ENCODE measurements at places on chromosomes 3 and 15. TPM values are rescaled to one million over a fixed set of nuclear protein-coding genes. Genes with fewer than 3 reads are reported as not detected.
A peak's percentile ranks its signal among the peaks of the same experiment; 100 is the strongest.

The PLSCR5 gene
- total RNA-seq = not detected

The HRG gene
- not detected for total RNA-seq

The PLAAT1 gene
- not detected for total RNA-seq

The CPEB1 gene
- 0.74 TPM for total RNA-seq

The CCDC66 gene
- 55.3 TPM for total RNA-seq

The UBA7 gene
- total RNA-seq = 299 TPM

The SLC28A1 gene
- total RNA-seq = not detected

The NR2E3 gene
- total RNA-seq = not detected

The TEX9 gene
- 1.4 TPM for total RNA-seq

DNA sequence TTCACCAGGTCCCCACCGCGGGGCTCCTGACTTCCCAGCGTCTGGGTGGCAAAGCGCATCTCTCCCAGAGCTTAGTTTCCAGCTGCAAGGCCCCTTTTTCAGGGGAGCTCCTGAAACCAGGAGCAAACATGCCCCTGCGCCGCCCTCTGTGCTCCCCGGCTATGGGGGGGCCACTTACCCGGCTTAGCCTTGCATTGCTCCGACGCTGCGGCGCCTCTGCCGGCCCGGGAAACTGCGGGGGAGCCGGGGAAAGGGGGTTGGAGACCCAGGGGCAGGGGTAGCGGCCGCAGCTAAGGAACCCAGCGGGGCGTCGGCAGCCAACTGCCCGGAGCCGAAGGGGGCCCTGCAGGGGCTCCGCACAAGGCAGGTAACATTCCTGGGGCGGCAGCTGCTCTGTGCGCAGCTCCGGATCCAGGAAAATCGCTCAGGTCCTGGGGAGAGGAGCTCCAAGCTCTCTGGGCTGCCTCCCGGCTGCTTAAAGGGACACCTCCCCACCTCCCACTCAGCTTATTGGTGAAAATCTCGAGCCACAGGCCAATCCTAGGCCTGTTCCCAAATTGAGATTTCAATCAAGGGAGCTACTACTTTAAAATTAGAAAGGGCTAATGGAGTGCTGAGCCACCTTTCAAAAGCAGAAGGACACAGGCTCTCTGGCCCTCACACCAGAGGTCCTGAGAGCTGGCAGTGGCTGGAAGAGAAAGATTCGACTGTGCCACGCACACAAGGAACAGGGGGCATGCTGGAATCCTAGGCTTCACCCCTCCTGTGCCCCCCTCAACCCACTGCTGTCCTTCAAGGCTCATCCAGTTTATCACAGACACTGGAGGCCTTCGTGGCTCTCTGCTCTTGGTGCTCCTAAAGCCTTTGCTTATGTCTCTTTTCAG, 42.7 kb upstream of the PRICKLE2 start:
- H3K4me1 ChIP-seq = no peaks in the 10 kb centered on the region
- no peak overlapping the region for H3K27ac ChIP-seq
- H3K4me3 ChIP-seq = no peak overlapping the region
- no peaks in the 10 kb centered on the region for H3K36me3 ChIP-seq
- H3K27me3 ChIP-seq = peaks cover 22% of the 10 kb centered on the region
- DNase-seq = no peak

DNA sequence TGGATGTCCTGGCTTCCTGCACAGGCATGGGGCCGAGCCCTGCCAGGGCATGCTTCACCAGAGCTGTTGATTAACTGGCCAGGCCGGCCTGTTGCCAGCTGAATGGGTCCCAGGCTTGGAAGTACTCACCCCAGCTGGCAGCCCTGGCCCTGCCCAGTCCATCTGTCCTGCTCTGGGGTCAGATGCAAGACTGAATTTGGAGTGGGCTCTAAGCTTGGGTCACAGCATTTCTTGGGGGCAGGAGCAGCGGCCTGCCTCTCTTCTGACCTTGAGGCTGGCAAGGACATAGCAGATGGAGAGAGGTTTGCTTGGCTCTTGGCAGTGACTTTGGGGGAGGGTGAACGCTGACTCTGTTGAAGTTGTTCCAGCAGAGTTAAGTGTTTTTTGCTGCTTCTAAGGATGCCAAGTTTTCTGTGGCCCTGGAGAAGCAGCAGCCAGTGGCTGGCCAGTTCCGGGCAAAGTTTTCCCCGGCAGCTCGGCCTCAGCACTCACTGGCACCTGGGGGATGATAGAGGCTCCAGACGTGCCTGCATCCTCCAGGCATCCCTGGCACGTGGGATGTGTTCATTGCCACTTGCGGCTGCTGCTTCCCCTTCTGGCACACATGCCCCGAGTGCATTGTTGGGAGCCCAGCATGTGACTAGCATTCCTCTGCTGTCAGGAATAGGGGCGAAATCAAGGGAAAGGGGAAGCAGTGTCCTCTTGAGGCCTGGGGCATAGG, 22.9 kb downstream of the PDIA5 start:
- H3K27ac ChIP-seq = no peak overlapping the region
- H3K36me3 ChIP-seq = peaks cover 14% of the 10 kb centered on the region
- H3K4me3 ChIP-seq = no peak overlapping the region
- no peak for DNase-seq
- H3K4me1 ChIP-seq = peaks cover 33% of the 10 kb centered on the region
- H3K27me3 ChIP-seq = no peaks in the 10 kb centered on the region

- H3K4me1 ChIP-seq = no peaks in the 10 kb centered on the region
- H3K27ac ChIP-seq = no peak overlapping the region
- no peak overlapping the region for H3K4me3 ChIP-seq
- no peaks in the 10 kb centered on the region for H3K36me3 ChIP-seq
- no peak for DNase-seq
Observed at GRCh38 chr15:28033443-28033842, 65.7 kb downstream of the OCA2 start.

- no peak overlapping the region for H3K27ac ChIP-seq
- H3K4me3 ChIP-seq = no peak overlapping the region
- DNase-seq = no peak
- peaks cover 11% of the 10 kb centered on the region for H3K27me3 ChIP-seq
Observed at GRCh38 chr3:134751831-134752230, 43.2 kb upstream of the EPHB1 start.

DNA sequence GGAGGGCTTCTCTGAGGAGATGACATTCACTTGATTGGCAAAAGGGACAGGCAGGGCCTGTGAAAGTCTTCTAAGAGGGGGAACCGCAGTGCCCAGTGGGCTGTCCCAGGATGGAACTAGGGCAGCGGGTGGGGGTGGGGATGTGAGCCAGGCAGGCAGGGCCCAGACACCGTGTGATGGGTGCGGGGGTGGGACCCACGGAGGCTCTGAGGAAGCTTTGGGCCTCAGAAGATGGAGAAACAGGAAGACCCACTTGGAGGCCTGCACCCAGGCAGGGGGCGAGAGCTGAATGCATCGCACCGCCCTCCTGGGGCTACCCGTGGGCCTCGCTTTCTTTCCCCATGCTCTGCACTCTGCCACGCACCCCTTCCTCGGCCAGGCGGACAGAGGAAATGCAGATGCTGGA, 32.9 kb upstream of the ACAD9 start:
- no peaks in the 10 kb centered on the region for H3K27me3 ChIP-seq
- DNase-seq = no peak
- H3K27ac ChIP-seq = peak overlapping the region; percentile 89
- H3K4me3 ChIP-seq = peak overlapping the region; percentile 80
- H3K4me1 ChIP-seq = peaks cover 10% of the 10 kb centered on the region

DNA sequence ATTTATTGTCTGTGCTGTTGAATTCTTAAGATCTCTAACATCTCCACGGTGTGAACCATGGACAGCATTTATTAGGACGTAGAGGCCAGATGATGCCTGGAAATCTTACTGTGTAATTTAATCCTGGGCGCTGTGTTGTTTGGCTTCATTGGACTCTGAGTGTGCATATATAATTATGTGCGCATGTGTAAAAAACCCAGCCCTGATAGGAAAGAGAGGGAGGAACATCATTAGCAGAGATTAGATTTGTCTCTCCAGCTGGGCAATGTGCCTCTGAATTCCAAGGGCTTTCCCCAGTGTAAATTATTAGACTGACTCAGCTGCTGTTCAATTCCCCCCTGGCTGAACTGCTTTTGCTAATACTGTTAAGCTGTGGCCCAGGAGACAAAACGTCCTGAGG, 39.6 kb downstream of the MAP3K13 start:
- no peaks in the 10 kb centered on the region for H3K36me3 ChIP-seq
- H3K27me3 ChIP-seq = peaks cover 21% of the 10 kb centered on the region
- no peak for DNase-seq
- H3K27ac ChIP-seq = no peak overlapping the region
- H3K4me3 ChIP-seq = no peak overlapping the region

DNA sequence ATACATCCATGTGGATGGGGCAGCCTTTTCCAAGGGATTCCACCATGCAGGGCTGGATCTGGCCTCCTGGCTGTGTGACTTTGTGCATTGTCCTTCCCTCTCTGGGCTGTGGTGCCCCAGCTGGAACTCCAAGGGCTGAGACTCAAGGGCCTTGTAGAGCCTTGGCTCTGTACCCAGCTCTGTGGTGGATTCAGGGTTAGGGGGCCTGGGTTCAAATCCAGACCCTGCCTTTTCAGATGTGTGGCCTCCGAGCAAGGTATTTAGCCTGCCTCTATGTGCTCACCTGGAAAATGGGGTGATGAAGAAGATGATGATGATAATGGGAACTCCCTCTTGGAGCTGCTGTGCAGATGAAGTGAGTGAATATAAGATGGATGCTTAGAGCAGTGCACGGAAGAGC, 161.9 kb downstream of the WNT7A start:
- peak; percentile 3 for DNase-seq

DNA sequence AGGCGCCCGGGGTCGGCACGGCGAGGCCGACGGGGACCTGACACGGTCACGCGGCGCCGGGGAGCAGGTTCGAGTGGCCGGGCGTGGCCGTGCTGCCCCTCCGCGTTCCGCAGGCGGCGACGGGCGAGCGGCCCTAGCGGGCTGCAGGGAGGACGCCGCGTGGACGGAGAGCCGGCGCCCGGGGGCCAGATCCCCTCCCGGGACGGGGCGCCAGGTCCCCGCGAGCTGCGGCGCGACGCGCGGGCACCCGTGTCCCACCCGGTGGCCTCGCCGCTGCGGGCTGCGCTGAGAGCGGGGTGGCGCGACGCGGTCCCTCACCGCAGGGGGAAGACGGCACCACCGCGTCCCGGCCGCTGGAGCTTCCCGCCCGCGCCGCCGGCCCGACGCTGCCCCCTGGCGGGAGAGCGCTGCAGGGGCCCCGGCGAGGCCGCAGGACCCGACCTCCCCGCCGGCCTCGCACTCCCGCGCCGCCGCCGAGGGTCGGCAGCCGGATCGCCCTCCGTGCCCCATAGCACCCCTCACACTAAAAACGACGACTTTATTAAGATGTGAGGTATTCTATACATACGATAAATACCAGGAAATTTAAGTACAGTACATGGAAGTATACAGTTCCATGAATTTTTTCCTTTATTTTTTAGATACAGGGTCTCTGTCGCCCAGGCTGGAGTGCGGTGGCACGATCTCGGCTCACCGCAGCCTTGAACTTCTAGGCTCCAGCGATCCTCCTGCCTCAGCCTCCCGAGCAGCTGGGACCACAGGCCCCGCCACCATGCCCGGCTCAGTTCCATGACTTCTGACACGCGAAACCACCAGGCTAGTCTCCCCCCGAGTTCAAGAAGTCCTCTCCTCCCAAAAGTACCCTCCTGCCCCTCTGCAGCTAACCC, 1.3 kb upstream of the PIGZ start:
- peak; percentile 89 for DNase-seq
- peak overlapping the region; percentile 82 for H3K4me3 ChIP-seq
- H3K27ac ChIP-seq = peak overlapping the region; percentile 72
- H3K27me3 ChIP-seq = peaks cover 21% of the 10 kb centered on the region
- H3K4me1 ChIP-seq = peaks cover 14% of the 10 kb centered on the region

- no peak overlapping the region for H3K4me3 ChIP-seq
- peaks cover 3% of the 10 kb centered on the region for H3K4me1 ChIP-seq
- H3K27ac ChIP-seq = no peak overlapping the region
- DNase-seq = no peak
- H3K36me3 ChIP-seq = peaks cover 1% of the 10 kb centered on the region
Observed at GRCh38 chr3:188690064-188690463, 481.7 kb upstream of the TPRG1 start.

- H3K27ac ChIP-seq = peak overlapping the region; percentile 13
- peak overlapping the region; percentile 11 for H3K4me3 ChIP-seq
- H3K27me3 ChIP-seq = no peaks in the 10 kb centered on the region
- no peak for DNase-seq
- peaks cover 34% of the 10 kb centered on the region for H3K4me1 ChIP-seq
Observed at GRCh38 chr15:63226155-63226883, 36.9 kb downstream of the RAB8B start.

All from activated naive CD8-positive, alpha-beta T cell treated with anti-CD3 and anti-CD28 coated beads, Interleukin-2, amount 10 ng/mL, durations not matched to agents 7 days and 5 days (primary cell).